ENCODE measurements at places on chromosomes 4 and X.

- no peak for DNase-seq
These were observed 34.1 kb upstream of the NAF1 start for GRCh38 chr4:163200727-163201349.

DNA sequence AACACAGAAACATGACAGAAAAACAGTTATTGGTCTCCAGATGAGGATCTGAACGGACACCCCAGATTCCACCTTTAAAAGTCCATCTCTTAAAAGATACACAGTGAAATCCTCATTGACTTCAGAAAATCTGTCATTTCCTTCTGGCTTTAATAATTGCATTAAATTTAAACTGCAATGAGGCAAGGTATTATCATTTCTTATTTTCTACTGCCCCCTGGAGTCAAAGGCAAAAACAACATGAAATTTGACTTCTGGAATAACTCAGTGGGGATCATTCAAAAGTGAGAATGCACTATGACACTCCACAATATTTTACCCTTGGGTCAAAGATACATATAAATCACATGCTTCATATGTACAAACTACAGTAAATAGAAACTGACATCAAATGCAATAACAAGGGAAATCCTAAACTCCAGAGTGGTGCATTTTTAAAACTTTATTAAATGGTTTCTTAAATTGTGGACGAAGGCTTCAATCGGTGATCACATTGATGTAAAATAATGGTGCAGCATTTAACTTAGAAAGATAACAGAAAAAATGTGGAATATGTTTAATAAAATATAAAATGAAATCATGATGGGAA lies 56.4 kb upstream of the SPANXN1 start:
- DNase-seq: peak; percentile 20

DNA sequence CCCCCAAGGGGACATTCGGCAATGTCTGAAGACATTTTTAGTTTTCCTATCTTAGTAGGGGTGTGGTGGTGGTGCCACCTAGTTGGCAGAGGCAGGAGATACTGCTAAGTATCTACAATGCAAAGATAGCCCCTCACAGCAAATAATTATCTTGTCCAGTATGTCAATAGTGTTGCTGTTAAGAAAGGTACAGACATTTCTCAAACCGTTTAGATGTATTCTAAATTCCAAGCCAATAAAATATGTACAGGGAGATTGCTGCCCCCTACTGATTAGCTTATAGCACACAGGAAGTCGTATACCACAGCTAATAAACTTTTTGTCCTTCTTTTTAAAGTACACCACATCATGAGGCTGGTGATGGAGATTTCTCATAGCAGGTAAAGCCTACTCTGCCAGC lies 260.5 kb downstream of the TMA16 start:
- DNase-seq: peak; percentile 11

DNA sequence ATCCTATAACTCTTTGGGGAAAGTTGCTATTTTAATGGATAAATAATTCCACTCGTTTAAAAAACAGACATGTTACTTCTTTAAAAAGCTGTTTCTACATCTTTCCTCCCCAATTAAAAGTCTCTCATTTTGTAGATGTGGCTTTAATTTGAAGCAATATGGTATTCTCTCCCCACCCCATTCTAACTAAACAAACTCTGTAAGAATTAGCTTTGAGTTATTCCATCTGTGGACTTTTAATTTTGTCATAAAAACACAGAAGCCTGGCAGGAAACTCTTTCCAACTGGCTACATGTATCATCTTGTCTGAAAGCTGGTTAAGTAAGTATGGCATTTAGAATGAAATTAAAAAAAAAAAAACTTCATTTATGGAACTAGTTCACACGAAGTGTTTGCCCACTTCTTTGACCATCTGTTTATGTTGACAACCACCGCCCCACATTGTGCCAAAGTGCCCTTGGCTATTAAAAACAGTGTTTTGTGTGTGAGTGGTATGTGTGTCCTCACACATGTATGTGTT lies 140.3 kb downstream of the NAA11 start:
- DNase-seq: no peak

- no peak for DNase-seq
These were observed 587.2 kb downstream of the EPHA5 start for GRCh38 chr4:65083076-65083475.
